Osteocyte (in vitro differentiated cells): ENCODE measurements at places on chromosomes 3 and 15. TPM values are rescaled to one million over a fixed set of nuclear protein-coding genes. Genes with fewer than 3 reads are reported as not detected.

SERPINI2 gene
- total RNA-seq = not detected in 2 replicates

CCR8 gene
- total RNA-seq = not detected in 2 replicates

HIGD1A gene
- 63.8 and 66.1 TPM in 2 replicates for total RNA-seq

DNA sequence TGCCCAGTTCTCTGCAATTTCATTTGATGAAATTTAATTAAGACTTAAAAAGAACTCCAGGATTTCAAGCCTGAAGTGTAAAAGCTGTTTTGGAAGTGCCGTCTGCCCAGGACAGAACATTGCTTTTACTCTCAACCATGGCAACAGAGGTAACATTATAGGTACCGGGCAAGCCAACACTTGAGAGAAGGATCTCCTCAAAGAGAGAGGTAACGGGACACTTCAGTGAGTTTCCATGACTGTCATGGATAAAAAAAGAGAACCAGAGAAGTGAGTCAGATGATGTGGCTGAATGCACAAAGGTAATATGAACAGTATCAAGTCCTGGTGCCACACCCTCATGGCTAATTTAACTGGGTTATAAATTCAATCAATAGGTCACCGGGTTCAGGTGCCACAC, 130.2 kb upstream of the LMOD3 start:
- no peak for DNase-seq

DNA sequence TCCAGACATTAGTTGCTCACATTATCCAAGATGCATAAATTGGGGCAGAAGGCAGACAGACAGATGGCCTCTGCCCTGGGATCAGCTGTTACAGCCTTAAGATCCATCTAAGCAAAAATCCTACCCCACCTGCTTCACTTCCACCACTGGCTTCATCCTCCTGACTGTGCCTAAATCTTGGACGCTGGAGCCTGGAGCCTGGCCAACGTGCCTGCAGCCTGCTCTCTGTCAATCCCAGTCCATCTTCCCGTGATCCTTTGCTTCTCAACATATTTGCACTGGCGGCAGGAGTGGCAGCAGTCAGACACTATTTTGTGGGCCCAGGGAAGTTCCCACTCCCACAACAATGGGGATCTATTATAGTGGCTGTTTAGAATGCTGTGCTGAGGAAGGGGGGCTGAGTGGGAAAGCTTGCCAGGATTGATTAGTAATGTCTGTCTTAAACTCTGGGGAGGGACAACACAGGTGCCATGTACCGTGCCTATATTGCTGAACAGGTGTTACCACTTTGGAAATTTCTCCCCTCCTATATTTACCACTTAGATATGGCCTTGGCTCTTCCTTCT, 121.2 kb downstream of the MEGF11 start:
- no peak for DNase-seq

- DNase-seq = no peak
Observed at GRCh38 chr15:58074452-58074851, 8.9 kb upstream of the ALDH1A2 start.

DNA sequence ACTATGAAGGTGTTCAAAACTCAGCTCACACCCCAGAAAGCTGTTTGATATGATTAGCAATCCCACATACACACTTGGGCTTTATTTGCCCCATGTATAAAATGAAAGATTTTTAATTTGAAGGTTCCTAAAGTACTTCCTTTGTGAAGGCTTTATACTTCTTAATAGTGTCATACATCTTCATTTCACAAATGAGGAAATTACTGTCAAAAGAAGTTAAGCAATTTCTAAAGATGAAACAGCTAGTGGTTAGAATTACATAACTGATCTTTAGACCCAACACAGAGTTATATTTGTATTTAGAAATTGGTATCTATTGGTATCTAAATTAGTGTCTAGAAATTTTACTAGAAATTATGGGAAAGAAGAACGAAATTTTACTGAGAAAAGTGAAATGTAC, 7.1 kb downstream of the CD200R1 start:
- DNase-seq = no peak

- no peak for DNase-seq
Observed at GRCh38 chr3:29486096-29486495, 205.2 kb downstream of the RBMS3 start.

- DNase-seq = peak; percentile 87
Observed at GRCh38 chr15:98850961-98851572, 156.5 kb downstream of the PGPEP1L start.

GRCh38 chr3:12999147-13000140, 73.8 kb downstream of the IQSEC1 start:
- DNase-seq = no peak
